Erythroblast (primary cell): ENCODE measurements at places on chromosomes 12 and 14.

DNA sequence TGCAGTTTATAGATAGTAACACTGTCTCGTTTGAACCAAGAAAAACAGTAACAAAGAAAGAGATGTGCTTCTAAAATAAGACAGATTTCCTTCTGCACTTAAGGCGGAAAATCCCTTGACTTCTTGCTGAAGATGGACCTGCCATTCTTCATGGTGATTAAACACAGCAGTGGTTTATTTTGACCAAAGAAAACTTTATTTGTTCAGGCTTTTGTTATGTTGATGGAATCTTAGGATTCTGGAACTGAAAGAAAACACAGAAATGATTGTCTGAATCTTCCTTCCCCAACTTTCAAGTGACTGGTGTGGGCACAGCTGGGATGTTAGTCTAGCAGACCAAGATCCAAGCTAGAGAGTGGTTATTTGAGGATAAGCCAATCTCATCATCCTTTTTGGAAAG, 72.2 kb downstream of the DACT1 start:
- no peak for DNase-seq

DNA sequence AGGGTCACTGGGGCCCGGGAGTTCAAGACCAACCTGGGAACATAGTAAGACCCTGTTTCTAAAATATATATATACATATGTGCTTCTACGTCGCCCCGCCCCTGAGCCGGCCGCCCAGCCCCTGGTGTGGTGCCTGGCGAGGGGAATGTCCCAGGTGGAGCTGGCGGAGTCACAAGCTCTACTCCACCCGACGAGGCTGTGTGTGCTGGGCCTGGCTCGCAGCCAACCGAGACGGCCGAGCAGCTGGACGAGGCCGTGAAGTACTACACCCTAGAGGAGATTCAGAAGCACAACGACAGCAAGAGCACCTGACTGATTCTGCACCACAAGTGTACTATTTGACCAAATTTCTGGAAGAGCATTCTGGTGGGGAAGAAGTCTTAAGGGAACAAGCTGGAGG, 22.1 kb upstream of the ITPK1 start:
- peak; percentile 62 for DNase-seq

DNA sequence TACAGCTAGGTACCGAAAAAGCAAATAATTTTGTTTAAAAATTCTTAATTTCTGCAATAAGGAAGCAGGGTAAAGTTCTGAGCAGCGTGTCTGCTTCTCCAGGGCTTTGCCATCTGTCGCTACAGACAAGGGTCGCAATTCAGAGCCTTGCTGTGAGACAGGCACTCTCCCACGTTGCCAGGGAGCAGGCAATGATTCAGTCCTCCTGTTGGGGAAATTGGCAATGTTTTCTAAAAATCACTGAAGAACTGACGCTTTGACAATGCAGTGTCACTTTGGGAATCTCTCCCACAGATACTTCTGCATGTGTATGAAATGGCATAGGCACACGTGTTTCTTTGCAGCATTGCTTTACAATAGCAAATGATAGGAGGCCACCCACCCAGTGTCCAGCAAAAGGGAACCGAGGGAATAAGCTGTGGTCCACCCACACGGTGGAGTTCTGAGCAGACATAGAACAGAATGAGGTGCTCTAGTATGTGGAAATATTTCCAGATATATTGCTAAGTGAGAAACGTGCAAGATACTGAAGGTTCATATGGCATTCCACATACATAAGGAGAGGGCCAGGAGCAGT, 16.0 kb upstream of the HIP1R start:
- DNase-seq, result no peak

DNA sequence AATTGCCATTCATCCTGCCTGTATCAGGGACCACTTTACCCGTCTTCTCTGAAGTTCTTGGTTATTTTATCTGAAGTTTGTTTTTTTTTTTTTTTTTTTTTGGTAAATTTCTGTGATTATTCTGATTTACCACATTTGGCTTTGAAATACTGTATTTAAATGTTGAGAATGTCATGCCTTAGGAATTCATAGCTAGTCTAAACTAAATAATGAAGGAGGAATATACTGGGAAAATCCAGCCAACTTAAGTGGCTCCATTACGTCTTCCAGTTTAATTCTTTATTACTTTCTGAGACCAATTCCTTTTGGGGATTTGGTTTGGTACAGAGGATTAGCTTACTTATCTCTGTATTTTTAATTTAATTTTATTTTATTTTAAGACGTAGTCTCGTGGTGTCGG, 60.3 kb upstream of the KCNMB4 start:
- DNase-seq, result no peak

- no peak for DNase-seq
Measured at GRCh38 chr14:101179691-101180211, 276.2 kb upstream of the RTL1 start.

- DNase-seq, result no peak
Measured at GRCh38 chr12:49687941-49688340, 19.3 kb downstream of the FMNL3 start.

- no peak for DNase-seq
Measured at GRCh38 chr12:71589478-71589881, 74.2 kb downstream of the ZFC3H1 start.

- no peak for DNase-seq
Measured at GRCh38 chr12:1670358-1671268, 20.3 kb upstream of the ADIPOR2 start.

- DNase-seq, result no peak
Measured at GRCh38 chr14:75175677-75176141, 703 bp downstream of the TMED10 start.

DNA sequence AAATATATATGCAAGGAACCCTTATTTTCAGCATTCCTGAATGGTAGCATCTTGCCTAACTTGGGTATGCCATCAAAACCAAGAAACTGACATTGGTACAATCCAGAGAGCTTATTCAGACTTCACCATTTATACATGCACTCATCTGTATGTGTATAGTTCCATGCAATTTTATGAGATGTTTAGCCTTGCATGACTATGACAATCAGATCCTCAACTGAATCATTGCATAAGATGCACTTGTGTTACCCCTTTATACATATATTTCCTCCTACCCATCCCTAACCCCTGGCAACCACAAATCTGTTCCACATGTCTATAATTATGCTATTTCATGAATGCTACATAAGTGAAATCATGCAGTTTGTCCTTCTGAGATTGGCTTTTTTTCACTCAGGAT, 37.0 kb upstream of the PPFIBP1 start:
- DNase-seq, result no peak

DNA sequence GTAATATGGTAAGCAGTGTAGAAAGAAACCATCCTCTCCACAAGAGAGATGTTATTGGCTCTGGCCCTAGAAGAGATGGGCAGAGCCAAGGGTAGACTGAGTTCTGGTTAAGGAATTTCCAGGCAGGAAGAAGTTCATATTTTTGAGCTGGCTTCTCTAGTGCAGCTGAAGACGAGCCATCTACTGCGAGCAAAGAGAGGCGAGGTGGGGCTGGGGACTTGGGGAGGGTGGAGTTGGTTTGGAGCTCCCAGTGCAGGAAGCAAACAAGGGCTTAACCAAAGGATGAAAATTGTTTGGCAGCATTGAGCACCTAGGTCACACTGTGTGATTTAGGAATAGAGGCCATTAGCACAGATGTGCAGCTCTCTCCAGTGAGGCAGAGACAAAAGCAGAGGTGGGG, 239.6 kb downstream of the ZFP36L1 start:
- no peak for DNase-seq

DNA sequence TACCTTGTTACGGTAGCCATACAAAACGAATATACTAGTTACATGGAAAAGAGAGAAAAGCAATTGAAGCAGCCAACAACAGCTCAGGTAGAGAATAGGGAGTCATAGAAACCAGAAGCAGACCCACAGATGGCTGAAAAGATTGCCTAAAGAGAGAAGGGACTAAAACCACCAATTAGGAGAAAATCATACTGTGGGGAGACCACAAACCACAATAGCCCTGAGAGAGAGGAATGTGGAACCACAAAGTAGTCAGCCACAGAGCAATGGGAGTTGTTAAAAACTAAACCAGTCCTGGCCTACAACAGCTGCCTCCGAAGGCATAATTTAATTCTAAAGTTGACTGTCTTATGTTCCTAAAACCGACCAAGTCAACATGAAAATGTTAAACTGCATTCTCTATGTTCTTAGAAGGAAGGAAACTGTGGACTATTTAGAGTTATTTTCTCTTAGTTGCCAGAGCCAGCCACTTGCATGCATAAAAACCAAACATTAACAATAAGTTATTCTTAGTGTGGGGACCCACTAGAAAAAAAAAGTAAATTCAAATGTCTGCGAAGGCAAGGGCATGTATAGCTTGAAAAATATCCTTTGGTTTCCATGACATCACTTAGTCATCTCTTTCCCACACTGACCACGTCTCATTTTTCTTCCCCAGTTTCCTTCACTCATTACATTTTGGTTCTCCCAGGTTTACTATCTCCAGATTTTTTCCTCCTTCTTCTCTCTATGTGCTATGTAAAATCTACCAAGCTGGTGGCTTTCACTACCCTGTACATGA, 398.1 kb downstream of the NOVA1 start:
- DNase-seq, result no peak

GRCh38 chr12:63224396-63224795, 73.4 kb upstream of the AVPR1A start:
- DNase-seq, result no peak

DNA sequence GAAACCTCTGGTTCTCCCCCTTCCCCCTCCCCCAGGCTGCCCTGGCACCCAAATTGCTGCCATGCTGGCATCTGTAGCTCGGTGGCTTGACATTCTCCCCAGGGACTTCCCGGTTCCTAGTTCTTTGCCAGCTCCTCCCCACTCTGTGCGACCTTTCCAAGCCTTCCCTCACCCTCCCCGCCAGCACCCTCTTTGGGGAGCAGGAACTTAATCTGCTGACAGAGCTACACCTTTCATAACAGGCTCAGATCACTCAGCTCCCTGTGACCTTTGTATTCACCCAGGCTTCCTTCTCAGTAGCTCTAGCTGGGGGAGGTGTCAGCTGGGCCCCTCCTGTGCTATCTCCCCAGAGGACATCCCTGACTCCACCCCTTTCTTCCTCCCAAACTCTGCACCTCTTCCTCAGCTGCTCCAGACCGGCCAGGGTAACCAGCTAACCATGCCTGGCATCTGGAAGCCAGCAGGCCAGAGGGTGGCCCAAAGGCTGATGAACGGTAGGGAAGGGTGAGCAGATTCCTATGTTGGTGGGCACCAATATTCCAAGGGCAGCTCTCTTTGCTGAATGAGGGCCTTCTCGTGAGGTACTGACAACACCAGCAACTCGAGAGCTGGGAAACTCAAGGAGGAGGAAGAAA, 1.8 kb upstream of the COX14 start:
- DNase-seq, result peak; percentile 65

DNA sequence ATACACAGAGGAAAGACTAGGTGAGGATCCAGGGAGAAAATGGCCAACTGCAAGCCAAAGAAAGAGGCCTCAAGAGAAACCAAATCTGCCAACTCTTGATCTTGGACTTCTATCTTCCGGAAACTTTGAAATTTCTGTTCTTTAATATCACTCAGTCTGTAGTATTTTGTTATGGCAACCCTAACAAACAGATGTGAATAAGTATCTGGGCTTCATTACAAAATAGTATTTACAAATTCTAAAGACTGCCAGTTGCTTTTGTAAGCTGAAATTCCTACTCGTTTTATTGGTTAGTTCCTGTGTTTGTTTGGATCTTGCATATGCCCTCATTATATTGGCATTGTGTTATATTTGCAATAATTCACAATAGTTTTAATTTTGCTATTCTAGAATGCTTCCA, 143.2 kb upstream of the USP15 start:
- DNase-seq, result no peak

DNA sequence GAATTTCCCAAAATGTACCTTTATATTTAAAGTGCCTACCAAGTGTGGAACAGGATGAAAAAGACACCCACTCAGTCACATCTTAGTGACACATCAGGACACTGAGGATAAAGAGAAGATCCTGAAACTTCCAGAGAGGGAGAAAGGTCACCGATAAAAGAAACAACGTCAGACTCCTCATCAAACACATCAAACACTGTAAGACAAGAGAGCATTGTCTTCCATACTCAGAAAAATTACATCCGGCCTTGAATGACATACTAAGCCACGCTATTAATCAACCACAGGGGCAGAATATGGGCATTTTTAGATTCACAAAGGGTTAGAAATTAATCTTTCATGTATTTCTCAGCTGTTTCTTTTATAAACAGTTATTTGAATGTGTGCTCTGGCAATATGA, 490.3 kb downstream of the APAF1 start:
- no peak for DNase-seq

GRCh38 chr12:75560167-75560566, 48.8 kb upstream of the KRR1 start:
- no peak for DNase-seq

DNA sequence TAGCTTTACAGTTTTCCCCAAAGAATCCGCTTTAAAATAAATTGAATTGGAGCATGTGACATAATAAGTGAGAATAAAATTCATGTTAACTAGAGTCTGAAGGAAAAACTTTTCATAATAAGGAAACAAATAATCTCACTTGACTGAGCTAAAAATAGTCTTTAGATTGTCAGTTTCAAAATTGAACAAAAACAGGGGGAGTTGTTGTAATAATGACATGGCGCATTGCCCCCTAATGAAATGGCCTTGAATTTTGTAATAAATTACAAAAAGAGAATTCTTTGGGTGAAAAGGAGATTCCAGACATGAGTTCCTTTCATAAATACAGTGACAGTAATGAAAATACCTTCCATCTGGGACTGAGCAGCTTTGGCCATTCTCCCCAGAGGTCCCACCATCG, 178.6 kb downstream of the EFCAB11 start:
- no peak for DNase-seq

DNA sequence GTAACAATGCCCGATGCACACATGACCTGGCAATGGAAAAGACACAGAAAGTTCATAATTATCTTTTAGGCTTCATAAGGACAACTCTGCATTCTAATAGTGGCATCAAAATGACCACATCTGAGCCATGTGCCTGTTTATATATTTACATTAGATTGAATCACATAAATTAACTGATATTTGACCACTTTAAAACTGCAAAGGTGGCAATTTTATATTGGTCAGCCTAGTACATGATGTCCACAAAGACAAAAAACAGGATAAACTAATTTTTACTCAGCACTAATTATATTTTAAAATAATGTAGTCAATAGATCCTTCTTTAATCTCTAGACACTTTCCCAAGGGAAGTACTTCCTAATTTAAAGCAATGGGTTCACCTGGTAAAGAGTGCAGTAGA, 12.0 kb upstream of the OVCH1 start:
- DNase-seq, result no peak
